ENCODE measurements at places on chromosomes 1 and 21.
A peak's percentile ranks its signal among the peaks of the same experiment; 100 is the strongest.

DNA sequence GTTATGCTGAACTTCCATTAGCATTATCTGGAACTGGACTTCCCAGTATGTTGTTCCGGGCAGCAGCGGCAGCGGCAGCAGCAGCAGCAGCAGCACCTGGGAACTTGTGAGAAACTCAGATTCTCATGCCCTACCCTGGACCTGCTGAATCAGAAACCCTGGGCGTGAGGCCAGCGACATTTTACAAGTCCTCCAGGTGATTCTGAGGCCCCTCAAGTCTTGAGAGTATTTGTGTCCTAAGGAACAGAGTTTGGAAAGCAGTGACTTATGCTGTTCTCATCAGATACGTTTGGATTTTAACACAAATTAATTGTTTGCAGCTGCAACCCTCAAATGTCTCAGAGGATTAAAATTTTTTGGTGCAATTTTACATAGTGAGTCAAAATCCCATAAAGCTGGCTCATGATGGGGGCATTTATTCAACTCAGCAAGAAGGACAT, 157.2 kb upstream of the KAZN start:
- H3K36me3 ChIP-seq, result no peaks in the 10 kb centered on the region
- H3K4me3 ChIP-seq, result no peak overlapping the region
- no peak overlapping the region for H3K27ac ChIP-seq
- H3K27me3 ChIP-seq, result no peaks in the 10 kb centered on the region
- peaks cover 5% of the 10 kb centered on the region for H3K4me1 ChIP-seq

DNA sequence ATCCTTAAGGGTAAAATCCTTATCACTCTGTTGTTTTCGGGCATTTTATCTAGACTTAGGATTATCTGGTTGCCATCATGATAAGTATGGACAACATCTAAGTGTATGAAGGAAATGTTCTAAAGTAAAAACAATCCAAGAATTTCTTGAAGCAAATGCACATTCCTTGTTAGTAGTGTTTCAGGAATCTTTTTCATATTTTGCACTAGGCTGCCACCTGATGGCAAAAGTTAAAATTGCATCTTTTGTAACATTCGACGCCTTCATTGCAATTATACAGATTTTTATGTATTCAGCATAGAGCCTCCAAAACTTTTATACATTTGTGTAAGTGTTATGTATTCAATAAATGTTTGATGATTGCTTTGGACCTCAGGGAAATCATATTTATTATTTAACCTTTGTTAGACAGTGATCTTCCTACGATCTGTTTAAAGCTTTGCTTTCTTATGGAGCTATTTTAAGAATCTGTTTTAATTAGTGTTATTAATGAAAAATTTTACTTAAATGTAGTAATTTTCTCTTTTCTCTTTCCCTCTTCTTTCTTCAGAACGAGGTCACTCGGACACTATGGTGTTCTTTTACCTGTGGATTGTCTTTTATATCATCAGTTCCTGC, 49.4 kb upstream of the KIAA1614 start:
- DNase-seq, result peak; percentile 68
- H3K36me3 ChIP-seq, result peaks cover 5% of the 10 kb centered on the region
- no peak overlapping the region for H3K27ac ChIP-seq
- no peak overlapping the region for H3K4me3 ChIP-seq

GRCh38 chr1:77545970-77546369, 136.5 kb downstream of the ZZZ3 start:
- H3K4me1 ChIP-seq, result peaks cover 8% of the 10 kb centered on the region
- H3K4me3 ChIP-seq, result no peak overlapping the region
- no peak for DNase-seq
- H3K27me3 ChIP-seq, result no peaks in the 10 kb centered on the region

- no peak overlapping the region for H3K27ac ChIP-seq
- H3K27me3 ChIP-seq, result no peaks in the 10 kb centered on the region
- no peaks in the 10 kb centered on the region for H3K36me3 ChIP-seq
- H3K4me3 ChIP-seq, result no peak overlapping the region
- H3K4me1 ChIP-seq, result no peaks in the 10 kb centered on the region
These were observed 108.3 kb downstream of the SIPA1L2 start for GRCh38 chr1:232521660-232522059.

DNA sequence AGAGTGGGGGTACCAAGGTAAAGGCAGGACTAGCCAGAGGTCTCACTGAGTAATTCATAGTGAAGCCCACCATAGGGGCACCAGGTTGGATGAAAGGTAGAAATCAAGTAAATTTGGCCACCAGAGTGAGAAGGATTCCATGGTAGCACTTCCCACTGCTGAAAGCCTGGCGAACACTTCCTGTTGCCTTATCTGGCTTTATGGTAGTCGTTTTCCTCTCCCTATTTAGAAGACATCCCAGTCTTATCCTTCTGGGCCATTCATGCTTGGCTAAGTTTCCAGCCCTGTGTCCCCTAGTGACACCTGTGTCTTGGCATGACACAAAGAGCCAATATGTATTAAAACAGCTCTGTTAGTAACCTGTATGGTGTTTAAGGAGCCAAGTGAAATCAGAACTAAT, 74.3 kb upstream of the SIPA1L2 start:
- no peak for DNase-seq
- no peak overlapping the region for H3K27ac ChIP-seq
- H3K4me3 ChIP-seq, result no peak overlapping the region
- H3K27me3 ChIP-seq, result no peaks in the 10 kb centered on the region
- no peaks in the 10 kb centered on the region for H3K4me1 ChIP-seq

Measured in Karpas-422 (cell line).